ENCODE measurements at places on chromosomes 3 and 15. TPM values are rescaled to one million over a fixed set of nuclear protein-coding genes. Genes with fewer than 3 reads are reported as not detected.

- no peak for DNase-seq
These were observed 231.0 kb upstream of the CHRNA7 start for GRCh38 chr15:31799319-31799714.

The CYP1A2 gene
- not detected for total RNA-seq

DNA sequence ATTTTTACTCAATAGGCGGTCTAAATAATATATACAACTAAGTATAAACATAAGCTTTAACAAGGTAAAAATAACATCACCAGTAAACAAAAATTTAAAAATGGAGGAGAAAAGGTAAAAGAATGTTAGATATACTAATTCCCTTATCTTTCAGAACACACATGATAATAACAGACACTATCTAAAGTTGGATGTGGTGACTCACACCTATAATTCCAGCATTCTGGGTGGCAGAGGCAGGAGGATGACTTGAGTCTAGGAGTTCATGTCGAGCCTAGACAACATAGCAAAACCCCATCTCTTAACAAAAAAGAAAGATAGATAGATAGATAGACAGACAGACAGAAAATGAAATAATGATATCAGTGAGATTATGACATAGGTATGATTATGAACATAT, 85.1 kb downstream of the STAG1 start:
- no peak for DNase-seq

DNA sequence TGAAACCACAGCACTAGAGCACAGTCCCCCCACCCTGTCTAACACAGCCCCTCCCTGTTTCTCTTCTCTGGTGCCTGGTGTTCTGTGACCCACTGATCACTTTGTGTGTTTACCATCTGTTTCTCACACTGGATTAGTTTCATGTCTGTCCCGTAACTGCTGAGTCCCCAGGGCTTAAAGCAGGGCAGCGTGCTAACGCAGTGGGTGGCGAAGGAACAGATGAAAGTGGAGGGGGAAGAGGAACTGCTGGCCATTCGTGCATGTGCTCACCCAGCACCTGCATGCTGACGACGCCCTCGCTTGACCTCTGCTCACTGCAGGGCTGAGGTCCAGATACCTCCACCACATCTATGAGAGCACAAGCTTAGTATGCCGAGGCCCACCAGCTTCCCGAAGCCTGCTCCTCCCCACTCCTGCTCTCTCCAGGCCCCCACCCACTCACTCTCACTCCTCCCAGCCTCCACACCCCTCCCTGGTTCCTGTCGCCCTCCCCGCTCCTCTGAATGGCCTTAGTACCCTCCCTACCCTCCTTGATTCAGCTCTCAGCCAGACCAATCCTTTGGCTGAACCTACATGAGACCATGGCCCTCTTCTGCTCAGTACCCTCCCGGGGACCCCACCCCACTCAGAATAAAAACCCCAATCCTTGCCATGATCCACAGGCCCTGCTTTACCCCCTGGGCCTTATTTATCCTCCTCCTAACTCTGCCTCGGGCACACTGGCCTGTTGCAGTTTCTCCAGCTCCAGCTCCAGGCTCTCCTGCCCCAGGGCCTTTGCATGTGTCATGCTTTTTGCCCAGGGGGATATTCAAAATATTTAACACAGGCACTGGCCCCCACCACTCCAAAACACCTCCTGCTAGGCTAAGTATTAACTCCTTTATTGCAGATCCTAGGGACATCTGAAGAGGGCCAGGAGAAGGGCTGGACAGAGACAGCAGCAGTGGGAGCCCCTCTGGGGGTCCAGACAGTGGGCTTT, 15.1 kb upstream of the IQSEC1 start:
- DNase-seq = no peak

GRCh38 chr3:169112153-169112892, 551.2 kb downstream of the MECOM start:
- no peak for DNase-seq

DNA sequence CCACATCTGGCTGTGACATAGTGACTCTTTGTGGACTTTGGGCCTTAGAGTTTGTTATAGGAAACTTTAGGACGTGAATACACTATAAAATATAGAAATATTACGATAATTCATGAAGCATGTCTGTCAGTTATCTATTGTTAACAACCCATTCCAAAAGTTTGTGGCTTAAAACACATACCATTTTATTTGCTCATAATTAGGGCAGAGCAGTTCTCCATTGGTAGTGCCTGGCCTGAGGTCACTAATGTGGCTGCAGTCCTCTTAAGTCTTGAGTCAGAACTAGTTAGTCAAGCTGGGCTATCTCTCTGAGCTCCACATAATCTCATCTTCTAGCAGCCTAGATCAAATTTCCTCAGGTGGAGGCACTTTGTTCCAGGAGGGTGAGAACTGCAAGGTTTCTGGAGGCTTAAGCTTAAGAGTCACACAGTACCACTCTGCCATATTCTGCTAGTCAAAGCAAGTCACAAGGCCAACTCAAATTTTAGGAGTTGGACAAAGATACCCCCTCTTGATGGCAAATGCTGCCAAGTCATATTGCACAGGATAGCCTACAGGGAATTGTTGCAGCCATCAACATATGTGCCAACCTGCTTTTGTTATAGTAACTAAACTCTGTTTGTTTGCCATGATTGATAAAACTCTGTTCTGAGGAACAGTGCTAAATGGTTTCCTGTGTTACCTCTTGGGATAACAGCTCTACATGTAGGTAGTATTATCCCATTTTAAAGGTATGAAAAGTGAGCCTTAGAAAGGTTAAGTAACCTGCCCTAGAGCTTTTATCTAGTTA, 8.7 kb downstream of the ATXN7 start:
- DNase-seq = no peak

The COLQ gene
- 0.74 TPM for total RNA-seq

- DNase-seq = no peak
These were observed 57.8 kb downstream of the DTWD1 start for GRCh38 chr15:49678655-49679054.

GRCh38 chr3:112136959-112137693, 4.1 kb upstream of the GCSAM start:
- DNase-seq = no peak

The TEX55 gene
- not detected for total RNA-seq

- DNase-seq = no peak
These were observed 437.2 kb downstream of the SI start for GRCh38 chr3:164641071-164641470.
